ENCODE measurements at places on chromosomes 5 and 9.

DNA sequence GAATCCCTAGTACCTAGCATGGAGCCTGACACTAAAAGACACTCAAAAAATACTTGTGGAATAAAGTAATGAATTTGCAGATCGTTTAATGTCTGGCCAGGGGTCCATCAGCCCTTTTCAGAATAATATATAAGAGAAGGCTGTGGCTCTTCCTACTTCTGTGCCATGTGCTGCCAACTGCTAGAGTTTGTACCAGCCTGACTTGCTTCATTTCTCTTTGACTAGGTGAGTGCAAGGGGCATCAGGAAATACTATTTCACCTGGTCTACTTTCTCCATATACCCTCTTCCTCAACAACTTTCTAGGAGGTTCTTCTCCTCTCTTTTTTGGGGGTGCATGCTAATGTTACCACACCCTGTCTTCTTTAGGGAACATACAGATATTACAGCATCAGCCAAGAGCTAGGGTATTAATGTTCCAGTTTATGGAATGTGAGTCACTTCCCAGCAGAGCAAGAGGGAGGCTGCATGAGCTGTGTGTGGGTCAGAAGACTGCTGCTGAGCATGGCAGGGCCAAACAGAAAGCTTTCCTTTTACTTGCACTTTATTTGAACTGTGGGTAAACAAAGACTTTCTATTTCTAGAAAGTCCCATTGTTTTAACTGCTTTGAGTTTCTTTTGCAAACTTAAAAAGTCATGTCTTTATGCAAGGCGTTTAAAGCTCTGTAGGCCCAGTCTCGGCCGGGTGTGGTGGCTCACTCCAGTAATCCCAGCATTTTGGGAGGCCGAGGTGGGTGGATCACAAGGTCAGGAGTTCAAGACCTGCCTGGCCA lies 158.9 kb downstream of the ADAMTSL1 start:
- no peak for DNase-seq

DNA sequence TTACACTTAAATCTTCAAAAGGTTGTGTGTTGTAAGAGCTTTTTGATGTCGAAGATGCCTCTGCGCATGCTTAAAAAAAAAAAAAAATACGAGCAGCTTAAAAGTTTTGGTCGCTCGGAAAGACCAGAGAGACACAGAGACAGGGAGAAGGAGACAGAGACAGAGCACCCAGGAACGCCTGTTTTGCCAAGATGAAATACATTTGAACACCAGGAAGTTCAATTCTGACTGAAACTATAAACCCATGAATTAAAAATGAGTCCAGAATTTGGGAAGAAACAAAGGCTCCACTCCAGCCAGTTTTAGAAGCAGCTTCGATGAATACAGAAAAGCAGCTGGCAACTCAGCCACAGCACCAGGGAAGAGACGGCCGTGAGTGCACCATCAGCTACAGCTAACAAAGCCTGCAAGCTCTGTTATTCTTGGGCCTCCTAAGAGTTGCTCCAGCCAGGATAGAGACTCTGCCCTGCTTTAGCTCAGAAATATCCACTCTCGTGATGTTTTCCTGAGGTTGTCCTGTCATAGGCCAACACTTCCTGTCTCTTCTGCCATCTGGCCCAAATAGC lies 2.5 kb upstream of the ZNF474 start:
- no peak for DNase-seq

DNA sequence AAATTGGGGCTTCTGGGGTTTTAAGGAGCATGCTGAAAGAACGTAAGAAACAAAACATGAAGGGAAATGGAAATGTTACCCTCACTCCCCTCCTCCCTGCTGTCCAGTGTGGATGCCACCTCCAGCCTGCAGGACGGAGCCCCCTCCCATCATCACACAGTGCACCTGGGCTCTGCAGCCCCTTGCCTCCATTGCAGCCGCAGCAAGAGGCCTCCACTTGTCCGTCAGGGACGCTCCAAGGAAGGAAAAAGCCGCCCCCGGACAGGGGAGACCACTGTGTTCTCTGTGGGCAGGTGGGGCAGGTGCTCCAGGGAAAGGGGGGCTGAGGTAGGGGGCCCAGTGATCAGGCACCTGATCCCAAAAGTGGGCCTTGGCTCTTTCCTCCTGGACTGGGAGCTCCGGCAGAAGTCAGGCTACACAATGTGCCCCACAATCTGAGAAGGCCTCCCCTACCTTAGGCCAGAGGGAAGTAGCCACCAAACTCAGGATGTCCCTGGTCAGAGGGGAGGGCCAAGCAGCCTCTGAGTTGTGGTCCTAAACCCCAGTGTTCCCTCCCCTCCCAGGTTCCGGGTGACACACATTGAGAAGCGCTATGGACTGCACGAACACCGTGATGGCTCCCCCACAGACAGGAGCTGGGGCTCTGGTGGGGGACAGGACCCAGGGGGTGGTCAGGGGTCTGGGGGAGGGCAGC lies 2.7 kb downstream of the RELL2 start:
- no peak for DNase-seq

GRCh38 chr9:38213631-38214299 lies 144.7 kb upstream of the SHB start:
- DNase-seq = no peak

GRCh38 chr9:107954312-107954711 lies 464.7 kb upstream of the KLF4 start:
- DNase-seq = no peak

- no peak for DNase-seq
Observed at GRCh38 chr5:59766427-59767210, 126.9 kb downstream of the PDE4D start.

- DNase-seq = no peak
Observed at GRCh38 chr9:114884787-114885452, 45.5 kb downstream of the TNFSF8 start.

DNA sequence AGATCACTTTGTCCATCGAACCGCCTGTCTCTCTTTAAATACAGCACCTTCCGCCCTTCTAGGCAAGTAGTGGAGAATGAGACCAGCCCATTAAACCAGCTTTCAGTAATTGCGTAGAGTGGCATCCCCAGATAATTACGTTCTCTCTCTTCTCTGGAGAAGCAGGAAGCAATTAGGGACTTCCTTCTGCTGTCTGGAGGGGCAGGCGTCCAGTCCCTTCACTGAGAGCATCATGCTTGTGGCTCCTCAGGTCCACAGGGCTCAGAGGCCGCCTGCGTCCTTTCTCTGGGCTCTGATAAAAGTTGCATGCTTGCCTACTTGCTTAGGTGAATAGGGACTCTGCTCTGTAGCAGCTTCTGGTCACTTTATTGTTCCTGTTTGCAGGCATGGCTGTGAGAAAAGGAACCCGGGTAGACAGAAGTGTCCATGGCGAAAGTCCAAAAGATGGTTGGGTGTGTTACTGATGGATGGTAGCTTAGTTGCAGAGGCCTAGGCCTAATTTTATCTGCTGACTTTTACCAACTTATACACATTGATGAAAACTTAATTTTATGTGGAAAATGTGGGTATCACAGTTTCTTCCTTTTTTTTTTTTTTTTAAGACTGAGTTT lies 299.1 kb upstream of the PANK3 start:
- no peak for DNase-seq

Measured in CD8-positive, alpha-beta memory T cell (primary cell).